ENCODE measurements at places on chromosomes 1 and 21.

- DNase-seq: peak; percentile 10
Measured at GRCh38 chr1:100400404-100400803, 48.1 kb downstream of the CDC14A start.

- DNase-seq: no peak
Measured at GRCh38 chr1:228982637-228983036, 247.4 kb downstream of the RHOU start.

GRCh38 chr21:16323596-16323995 lies 593.8 kb downstream of the USP25 start:
- DNase-seq: no peak

DNA sequence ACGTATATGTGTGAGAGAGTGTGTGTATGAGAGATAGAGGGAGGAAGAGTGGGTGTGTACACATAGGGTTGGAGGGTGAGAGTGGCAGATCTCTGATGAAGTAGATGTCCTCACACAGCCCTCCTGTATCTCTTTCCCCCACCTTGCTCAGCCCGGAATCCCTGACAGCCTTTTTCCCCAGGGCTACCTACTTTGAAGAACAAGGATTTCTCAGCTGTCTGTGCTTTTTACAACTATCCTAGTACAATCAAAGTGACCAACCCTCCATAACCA lies 29.1 kb upstream of the CADM3 start:
- DNase-seq: no peak

DNA sequence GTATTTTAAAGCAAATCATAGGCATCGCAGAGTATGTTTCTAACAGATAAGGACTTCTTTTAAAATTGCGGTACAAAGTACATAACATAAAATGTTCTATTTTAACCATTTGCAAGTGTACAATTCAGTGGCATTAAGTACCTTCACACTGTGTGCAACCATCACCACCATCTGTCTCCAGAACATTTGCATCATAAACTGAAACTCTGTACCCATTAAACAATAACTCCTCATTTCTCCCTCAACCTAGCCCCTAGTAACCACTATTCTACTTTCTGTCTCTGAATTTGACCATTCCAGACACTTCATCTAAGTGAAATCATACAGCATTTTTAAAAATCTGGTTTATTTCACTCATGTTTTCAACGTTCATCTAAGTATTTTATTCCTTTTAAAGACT lies 16.6 kb upstream of the ATF3 start:
- no peak for DNase-seq

GRCh38 chr1:210882414-210883221 lies 251.3 kb downstream of the KCNH1 start:
- DNase-seq: no peak

Data from posterior cingulate gyrus (tissue), 11 donors.